Stimulated activated CD4-positive, alpha-beta T cell treated with anti-CD3 and anti-CD28 coated beads, TNF-alpha, amount 100 ng/mL, for 1 hour (primary cell): ENCODE measurements at places on chromosomes 11 and 22.

- DNase-seq, result no peak
Measured at GRCh38 chr22:41352058-41352457, 29.7 kb upstream of the TEF start.

GRCh38 chr11:1964955-1965354, 17.8 kb downstream of the MRPL23 start:
- DNase-seq, result no peak

DNA sequence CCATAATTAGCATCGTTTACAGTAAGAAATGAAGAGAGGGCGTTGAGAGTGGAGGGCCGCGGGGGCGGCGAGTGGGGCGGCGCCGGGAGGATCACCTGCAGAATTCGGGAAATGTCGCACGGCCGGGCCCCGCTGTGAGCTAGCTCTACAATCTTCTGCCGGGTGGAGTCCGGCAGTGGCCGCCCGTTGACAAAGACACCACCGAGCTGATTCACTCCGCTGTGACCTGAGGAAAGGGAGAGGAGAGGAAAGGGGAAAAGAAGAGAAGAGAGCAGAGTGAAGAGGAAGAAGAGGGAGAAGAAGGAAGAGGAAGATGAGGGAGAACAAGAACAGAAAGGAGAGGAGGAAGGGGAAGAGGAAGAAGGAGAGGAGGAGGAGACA, 8.5 kb downstream of the PAX6 start:
- DNase-seq, result no peak

GRCh38 chr22:35540595-35541253, at the start of gene RASD2:
TSS of gene RASD2 (plus strand) at chr22:35540831. CDS start at chr22:35546810, 5,979 bp downstream.
- DNase-seq, result no peak

DNA sequence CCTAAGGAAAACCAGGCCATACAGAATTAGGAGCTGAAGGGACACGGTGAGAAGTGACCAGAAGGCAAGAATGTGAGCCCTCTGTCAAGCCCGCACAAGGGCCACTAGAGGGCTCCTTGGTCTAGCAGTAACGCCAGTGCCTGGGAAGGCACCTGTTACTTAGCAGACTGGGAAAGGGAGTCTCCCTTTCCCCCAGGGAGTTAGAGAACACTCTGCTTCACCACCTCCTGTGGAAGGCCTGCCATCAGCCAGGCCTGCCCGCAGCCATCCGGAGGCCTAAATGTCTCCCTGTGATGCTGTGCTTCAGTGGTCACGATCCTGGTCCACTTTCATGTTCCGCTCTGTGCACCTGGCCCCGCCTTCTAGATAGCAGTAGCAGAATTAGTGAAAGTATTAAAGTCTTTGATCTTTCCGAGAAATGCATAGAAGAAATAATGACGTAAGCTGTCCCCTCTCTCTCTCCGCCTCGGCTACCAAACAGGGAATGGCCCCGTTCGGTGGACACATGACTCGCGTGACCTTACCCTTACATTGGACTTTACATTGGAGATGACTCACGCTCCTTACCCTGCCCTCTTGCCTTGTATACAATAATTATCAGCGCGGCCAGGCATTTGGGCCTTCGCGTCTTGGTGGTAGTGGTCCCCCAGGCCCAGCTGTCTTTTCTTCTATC, 10.7 kb upstream of the GSTP1 start:
- no peak for DNase-seq

GRCh38 chr11:76244316-76244851, 38.1 kb upstream of the WNT11 start:
- DNase-seq, result no peak

- DNase-seq, result no peak
Measured at GRCh38 chr11:46667043-46667481, 33.4 kb downstream of the ARHGAP1 start.

DNA sequence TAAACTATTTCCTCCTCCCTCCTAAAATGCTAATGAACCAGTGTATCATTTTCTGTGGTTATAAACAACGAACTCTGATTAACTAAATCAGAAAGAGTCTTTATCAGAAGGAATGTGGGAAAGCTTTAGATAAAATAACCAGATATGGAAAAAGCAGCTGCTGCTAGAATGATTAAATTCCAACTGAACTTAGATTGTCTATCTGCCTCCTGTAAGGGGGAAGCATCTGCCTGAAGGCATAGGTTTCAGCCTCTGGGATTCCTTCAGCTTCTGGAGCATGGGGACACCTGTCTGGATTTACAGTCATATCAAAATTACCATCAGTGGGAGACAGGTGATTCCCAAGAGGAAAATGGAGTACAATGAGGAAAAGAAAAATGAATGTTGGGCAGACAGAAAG, 1095.5 kb upstream of the CCDC90B start:
- DNase-seq, result no peak

DNA sequence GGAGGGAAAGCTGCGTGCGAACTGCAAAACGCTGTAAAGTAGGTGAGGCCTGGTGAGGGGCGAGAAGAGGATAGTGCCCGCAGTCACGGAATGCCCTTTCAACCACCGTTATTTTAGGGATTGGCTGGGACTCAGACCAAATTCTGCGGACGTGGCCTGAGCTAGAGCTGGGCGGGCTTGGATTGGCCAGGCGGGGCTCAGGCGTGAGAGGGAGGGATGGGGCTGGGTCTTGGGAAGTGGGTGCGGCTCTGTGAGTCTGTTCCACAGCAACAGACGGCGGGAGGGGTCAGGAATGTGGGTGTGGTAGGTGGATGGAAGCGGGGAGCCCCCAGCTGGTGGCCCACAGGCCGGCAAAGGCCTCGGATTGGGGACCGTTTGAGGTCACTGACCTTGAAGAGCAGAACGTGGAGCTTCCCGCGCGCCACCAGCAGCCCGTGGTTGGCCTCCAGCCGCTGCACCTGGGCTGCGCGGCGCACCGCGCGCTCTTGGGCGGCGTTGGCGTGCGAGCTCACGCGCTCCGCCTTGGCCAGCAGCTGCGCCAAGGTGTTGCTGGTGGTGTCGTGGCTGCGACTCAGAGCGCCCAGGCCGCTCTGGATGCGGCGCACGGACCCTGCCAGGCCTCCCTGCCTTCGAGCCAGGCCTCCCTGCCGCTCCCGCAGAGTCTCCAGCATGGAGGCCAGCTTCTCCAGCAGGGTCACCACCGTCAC, 444 bp downstream of the CAVIN3 start:
- DNase-seq, result no peak

DNA sequence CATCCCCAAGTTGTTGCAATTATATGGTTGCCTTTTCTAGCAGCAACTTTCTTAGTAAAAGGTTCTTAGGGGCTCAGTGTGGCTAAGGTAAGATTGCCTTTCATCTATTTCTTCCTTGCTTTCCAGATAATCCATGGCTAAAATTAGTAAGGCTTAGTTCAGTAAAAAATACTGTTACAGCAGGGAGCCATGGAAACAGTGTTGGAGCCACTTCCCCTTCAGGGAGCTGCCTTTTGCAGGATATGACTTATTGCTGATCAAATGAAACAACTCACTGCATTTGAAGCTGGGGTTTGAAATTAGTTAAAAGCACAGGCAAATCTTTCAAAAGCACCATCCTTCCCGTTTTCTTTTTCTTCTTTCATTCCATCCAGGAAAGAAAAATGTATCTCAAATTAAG, 184.3 kb downstream of the C11orf87 start:
- no peak for DNase-seq

DNA sequence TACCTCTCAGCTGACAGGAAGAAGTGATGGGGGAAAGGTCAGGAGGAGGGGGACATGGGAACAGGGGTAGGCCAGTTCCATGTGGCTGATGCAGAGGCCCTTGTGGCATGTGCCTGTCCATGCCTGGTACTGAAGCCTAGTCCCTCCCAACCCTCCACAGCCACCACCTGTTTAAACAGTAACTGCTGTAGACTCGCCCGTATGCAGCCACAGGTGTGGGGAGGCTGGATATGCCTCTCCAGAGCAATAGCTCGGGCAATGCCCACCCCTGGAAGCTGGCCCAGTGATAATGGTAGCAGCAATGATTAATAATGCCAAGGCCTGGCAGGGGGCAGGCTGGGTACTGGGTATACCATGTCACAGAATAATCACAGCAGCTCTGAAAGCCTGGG, 2.3 kb downstream of the SMTN start:
- DNase-seq, result no peak

GRCh38 chr11:122154227-122154626, 38.2 kb upstream of the BLID start:
- DNase-seq, result no peak

- no peak for DNase-seq
Measured at GRCh38 chr11:107605061-107606006, 14.4 kb downstream of the ELMOD1 start.

DNA sequence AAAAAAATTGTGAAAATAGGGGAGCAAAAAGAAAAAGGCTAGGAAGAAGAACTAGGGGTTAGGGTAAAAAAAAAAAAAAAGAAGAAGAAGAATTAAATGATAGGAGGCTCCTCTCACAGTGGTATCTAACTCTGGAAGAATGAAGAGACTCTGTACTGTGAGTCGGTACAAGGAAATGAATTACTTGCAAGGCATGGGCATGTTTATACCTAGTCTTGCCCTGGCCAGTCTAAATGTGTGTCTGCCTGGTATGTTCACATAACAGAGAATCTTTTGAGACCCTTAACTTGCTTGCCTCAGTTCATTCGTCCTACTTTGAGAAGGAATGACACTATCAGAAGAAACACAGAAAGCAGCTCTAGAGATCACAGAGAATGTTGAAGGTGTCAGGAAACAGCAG, 159.6 kb downstream of the SWAP70 start:
- no peak for DNase-seq

- no peak for DNase-seq
Measured at GRCh38 chr11:93494357-93494756, 48.8 kb downstream of the SMCO4 start.

DNA sequence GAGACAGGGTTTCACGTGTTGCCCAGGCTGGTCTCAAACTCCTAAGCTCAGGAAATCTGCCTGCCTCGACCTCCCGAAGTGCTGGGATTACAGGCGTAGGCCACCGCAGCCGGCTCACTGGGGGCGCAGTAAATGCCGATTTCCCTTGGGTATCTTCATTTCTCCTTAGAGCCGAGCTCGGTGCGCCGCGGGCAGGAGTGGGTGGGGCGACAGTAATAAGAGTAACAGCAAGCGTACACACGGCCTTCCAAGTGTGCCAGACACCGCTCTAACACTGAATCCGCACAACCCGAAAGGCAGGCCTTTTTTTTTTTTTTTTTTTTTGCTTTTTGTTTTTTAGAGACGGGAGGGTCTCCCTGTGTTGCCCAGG, 500 bp upstream of the ADSL start:
- peak; percentile 49 for DNase-seq

GRCh38 chr11:121350314-121351082, 57.9 kb downstream of the SC5D start:
- no peak for DNase-seq

- no peak for DNase-seq
Measured at GRCh38 chr11:2198621-2199365, 27.2 kb upstream of the TH start.

GRCh38 chr11:68956547-68957254, 24.1 kb downstream of the MRGPRD start:
- DNase-seq, result no peak

DNA sequence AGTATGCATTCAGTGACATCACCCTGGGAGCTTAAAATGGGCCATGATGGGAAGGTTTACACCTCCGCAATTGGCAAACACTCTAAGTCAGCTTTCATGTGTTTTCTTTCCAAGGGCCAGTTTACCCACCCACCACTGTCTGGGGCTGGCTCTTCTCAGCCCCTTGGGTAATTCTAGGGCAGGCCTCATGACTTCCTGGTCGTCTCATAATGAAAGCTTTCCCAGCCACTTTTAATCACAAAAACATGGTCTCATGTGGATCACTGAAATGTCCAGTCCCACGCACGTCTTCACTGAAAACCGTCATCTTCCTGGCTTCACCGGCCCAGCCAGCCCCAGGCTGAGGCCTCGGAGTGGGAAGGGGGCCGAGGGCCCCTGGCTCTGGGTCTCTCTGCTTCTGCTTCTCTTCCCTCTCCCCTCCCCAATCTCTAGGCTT, 58.5 kb upstream of the ANO1 start:
- no peak for DNase-seq

DNA sequence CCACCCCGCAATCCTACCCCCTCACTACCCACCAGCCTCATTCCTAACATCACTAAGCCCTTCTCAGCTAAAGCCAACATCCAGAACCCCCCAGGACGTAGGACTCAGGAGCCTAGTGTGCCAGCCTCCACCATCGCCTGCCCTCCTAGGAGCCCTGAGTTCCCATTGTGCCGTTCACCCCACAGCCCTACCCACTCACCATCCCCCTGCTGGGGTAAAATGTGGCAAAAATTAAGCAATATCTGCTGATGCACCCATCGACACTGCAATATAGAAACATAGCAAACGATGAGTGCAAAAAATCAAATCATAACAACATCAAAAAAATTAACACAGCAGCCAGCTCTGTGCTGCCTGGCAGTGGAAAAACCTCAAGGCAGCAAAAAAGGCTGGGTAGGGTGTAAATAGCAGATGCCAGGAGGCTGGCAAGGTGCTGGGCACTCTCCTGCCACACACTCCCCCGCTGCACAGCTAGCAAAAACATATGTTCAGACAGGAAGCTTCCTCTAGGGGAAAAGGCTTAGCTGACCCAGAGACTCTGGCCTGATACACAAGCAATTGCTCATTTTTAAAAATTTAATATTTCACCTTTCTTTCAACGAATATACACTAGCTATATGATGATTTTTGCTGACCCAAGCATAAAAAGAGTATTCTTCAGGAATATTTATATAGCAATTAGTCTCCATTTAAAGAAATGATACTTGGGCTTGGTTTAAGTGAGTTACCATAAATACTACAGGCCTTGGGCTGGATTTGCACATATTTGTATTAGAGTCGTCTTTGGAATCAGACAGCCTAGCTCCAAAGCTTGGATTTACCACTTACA, 33.8 kb downstream of the PRDM10 start:
- DNase-seq, result no peak

DNA sequence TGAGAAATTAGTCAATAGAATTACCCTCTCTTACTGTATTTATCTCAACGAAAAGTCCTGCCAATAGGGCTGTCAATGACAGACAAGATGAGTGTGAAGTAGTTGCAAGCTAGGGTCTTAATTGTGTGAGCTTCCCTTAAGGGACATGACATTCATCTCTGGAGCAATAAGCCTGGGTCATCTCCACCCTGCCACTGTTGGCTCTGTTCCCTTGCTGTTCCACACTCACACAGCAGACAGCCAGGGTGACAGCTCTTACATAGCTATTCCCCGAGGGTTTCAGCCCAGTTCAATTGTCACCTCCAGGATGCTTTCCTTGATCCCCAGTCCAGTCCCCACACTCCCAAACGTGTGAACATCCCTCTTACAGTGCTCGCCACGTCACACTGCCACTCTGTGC, 215.0 kb downstream of the NXPE2 start:
- DNase-seq, result no peak

DNA sequence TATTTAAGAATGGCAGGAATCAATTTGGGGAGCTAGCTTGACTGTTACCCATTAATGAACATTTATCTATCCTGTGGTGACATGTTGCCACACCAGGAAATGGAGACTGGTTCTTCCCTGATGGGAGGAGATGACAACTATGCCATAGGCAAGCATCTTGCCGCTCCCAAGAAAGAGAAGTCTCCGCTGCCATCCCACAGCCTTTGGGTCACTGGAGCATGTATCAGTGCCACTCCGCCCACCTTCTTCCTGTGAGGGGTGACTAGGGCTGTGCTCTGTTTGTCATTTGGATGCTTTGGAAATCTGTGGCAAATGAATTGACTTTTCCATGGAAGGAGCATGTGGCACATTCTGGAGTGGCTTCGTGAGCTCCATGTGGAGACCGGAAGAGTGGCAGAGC, 6.5 kb downstream of the STIP1 start:
- no peak for DNase-seq

GRCh38 chr22:49380095-49380827, 447.4 kb downstream of the BRD1 start:
- DNase-seq, result no peak

- DNase-seq, result no peak
Measured at GRCh38 chr11:76408171-76408965, 27.2 kb downstream of the GVQW3 start.
